Activated naive CD4-positive, alpha-beta T cell treated with anti-CD3 and anti-CD28 coated beads, Interleukin-2, amount 50 U/mL, for 16 hours (primary cell): ENCODE measurements at places on chromosomes 2 and 18.

- no peak for DNase-seq
Observed at GRCh38 chr2:86097114-86097896, 8.4 kb downstream of the POLR1A start.

- DNase-seq, result no peak
Observed at GRCh38 chr18:63908858-63909257, 1.1 kb downstream of the SERPINB10 start.

GRCh38 chr2:126717928-126718327, 62.0 kb downstream of the GYPC start:
- no peak for DNase-seq

- DNase-seq, result no peak
Observed at GRCh38 chr18:50665015-50665414, 105.1 kb downstream of the MAPK4 start.

GRCh38 chr2:59150217-59150849, 909.2 kb upstream of the FANCL start:
- no peak for DNase-seq

DNA sequence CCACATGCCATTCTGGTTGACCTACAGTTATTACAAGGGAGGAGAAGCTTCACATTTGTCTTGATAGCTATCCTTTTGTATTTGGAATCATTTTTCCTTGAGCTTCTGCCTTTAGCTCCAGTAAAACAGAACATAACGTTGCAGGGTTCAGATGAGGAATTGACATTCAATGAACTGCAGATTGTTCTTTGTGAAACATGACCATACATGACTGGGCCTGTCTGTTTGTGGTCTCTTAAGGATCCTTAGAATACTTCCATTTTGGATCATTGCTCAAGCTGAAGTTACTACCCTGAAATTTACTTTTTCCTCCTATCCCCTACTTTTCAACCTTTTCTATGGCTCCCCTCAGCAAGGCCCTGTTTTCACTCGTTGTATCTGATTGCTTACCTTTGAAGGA, 1281.7 kb upstream of the CELF4 start:
- DNase-seq, result no peak

- DNase-seq, result no peak
Observed at GRCh38 chr18:79755496-79756142, 42.1 kb upstream of the KCNG2 start.

- no peak for DNase-seq
Observed at GRCh38 chr2:8676191-8676920, 5.5 kb upstream of the ID2 start.
